Liver (tissue), 10 donors: ENCODE measurements at places on chromosomes 1 and 21. TPM values are rescaled to one million over a fixed set of nuclear protein-coding genes. Genes with fewer than 3 reads are reported as not detected.

- DNase-seq: no peak
Observed at GRCh38 chr1:53541761-53542550, 82.8 kb downstream of the DMRTB1 start.

- no peak for DNase-seq
Observed at GRCh38 chr1:245091818-245092637, 62.8 kb upstream of the KIF26B start.

- DNase-seq: no peak
Observed at GRCh38 chr1:57131701-57132394, 166.0 kb upstream of the C8B start.

COL18A1 gene
- total RNA-seq: 209 TPM

DNA sequence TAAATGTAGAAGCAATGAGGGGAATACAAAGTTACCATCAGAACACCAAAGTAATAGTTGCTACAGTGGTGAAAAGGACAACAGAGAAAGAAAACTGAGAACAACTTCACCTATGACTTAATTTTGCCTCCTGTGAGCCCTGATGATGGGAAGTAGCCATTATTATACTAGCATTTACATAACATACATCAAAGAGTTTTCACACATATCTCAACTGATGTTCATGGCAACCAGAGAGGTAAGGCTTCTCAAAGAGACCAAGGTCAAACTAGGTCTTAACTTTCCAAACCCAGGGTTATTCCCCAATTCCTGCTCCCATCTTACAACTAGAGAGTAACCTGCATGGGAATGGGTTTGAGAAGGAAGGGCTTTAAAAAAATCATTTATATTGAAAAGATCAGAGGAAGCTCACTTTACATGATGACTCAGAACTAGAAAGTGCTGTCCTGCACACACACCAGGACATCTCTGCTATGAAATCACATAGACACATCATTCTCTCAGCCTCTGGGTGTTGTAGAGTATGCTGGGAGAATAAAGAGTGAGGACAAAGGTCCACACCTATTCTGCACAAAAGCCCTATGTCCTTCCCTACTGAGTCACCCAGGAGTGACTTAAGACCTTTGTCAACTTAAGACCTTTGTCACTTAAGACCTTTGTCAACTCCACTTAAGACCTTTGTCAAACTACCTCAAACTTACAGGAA lies 179.7 kb downstream of the TNFSF18 start:
- no peak for DNase-seq

BTBD19 gene
- total RNA-seq: 1.3 TPM

DNA sequence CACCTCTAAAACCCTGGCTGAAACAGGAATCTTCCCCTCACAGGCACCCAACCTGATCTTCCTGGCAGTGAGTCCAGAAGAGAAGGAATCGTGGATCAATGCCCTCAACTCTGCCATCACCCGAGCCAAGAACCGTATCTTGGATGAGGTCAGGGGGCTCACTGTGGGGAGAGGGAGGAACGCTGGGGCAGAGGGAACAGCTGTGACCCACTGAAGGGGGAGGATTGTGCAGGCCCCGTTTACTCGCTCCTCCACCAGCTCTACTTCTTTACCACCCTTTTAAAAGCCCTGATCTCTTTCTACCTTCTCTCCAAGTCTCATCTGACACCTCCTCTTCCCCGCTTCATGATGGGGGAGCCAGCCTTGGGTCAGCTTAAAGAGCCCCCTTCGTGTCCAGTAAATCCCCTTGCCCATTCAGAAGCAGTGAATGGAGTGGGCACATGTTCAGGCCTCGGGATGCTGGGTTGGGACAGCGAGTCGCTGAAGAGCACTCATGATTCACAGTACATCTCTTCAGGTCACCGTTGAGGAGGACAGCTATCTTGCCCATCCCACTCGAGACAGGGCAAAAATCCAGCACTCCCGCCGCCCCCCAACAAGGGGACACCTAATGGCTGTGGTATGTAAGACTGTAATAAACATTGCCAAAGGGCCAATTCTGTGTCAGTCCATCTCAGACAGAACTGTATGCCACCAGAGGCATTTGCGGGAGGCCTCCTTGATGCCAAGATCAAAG lies 7.3 kb downstream of the PLEKHO1 start:
- no peak for DNase-seq

- DNase-seq: no peak
Observed at GRCh38 chr1:225842788-225843425, 33.0 kb downstream of the EPHX1 start.

DNA sequence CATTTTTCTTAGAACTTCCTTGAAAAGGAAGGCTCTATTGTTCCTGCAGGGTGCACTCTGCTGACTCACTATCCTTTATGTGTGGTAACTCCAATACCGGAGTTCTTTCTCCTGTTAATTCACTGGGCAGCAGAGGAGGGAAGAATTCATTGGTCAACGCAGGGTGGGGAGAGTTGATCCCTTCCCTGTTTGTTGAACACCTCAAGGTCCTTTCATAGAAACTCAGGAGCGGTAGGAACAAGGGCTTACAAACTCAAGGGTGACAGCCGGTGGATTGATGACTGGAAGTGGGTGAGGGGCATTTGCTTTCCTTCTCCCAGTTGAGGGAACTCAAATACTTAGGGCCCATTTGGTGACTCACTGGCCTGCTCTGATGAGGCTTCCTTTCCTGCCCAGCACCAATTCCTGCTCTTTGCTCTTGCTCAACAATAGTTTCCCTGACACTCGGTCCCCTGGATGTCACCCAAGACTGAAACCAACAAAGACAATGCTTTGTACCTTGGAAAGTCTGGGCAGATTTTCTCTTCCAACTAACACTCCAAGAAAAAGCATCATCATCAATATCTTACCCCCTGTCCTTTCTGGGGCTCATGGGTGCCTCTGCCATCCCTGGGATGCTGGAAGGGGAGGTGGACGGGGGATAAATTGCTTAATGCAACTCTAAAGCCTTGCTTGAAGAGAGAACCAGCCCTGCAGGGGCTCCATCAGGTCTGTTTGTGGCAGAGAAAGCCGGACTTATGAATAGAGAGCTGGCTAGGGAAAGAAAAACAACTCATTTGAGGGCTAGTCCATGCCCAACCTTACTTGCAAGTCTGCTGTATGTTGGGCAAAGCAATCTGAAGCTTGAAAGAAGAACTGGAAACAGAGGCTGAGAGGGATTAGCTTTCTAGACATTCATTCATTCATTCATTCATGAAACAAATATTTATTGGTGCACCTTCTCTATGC lies 9.3 kb downstream of the SLC26A9 start:
- no peak for DNase-seq

GPR37L1 gene
- not detected for total RNA-seq

RGS8 gene
- total RNA-seq: not detected

FAM177B gene
- not detected for total RNA-seq

EVI5 gene
- 35.9 TPM for total RNA-seq

DNA sequence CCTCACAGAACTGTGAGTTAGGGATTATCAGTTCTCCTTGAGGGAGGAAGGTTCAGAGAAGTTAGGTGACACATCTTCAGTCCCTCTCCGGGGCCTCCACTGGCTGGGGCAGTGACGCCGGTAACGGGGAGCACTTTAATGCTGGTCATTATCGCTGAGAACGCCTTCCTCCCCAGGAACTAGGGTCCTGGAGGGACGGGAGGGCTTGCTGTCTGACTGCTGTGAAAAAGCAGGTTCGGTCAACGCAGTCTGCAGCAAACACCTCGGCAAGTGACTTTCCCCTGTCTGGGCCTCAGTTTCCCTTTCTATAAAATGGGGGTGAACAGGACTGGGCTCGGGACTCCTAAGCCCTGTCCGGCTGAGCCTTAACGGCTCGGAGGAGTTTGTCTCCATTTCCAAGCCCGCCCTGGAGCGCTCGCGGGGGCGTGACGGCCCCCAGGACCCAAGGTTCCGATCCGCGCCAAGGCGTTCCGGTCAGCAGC lies 341 bp upstream of the TMEM61 start:
- no peak for DNase-seq

HCRTR1 gene
- total RNA-seq: not detected

GRCh38 chr1:187999973-188000372 lies 1171.2 kb downstream of the PLA2G4A start:
- DNase-seq: no peak

LYPLA2 gene
- total RNA-seq: 33.9 TPM
